ENCODE measurements at places on chromosomes 4 and X.

DNA sequence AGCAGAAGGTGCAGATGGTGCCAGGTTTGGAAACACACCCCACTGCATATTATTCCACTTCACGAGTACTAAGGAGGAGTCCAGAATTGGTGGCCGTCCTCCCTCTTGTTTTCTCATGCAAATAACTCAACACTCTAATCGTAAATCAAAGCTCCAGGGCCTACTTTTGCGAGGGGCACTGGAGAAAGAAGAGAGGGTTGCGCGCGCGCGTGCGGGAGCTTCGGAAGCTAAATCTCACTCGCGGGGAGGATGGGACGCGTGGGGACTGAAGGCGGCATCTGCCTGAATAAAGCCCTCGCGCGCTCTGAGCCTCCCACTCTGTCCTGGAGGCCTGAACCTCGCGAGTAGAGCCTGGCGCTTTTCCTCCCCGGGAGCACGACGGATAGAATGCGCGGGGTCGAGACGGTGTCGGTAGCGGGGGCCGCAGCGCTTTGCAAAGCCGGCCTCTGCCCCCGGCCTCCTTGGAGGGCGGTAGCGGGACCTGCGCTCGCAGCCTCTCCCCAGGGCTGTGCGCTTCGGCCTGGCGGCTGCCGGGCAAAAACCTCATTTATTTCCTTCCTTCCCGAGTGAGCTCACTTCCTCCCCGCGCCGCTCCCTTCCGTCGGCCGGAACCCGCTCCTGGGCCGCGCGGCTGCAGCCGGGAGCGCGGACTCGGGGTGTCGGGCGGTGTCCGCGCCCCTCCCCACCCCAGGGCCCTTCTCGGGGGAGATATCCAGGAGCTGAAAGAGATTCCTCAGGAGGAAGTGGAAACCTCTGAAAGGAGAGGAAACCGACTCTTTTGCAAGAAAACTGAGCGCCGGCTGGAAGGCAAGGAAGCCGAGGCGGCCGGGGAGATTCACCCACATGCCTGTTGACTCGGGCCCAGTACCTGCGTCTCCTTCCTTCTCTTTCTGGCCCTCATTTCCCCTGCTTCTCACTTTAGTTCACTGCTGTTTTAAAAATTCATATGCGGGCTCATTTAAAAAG is 20.7 kb downstream of the HAND2 start:
- DNase-seq, result no peak

- no peak for DNase-seq
Measured at GRCh38 chrX:85215946-85216345, 27.6 kb downstream of the SATL1 start.

GRCh38 chrX:47817421-47817820 is 19.3 kb upstream of the ZNF81 start:
- no peak for DNase-seq

- DNase-seq, result no peak
Measured at GRCh38 chr4:20493761-20494353, 206.4 kb upstream of the PACRGL start.

DNA sequence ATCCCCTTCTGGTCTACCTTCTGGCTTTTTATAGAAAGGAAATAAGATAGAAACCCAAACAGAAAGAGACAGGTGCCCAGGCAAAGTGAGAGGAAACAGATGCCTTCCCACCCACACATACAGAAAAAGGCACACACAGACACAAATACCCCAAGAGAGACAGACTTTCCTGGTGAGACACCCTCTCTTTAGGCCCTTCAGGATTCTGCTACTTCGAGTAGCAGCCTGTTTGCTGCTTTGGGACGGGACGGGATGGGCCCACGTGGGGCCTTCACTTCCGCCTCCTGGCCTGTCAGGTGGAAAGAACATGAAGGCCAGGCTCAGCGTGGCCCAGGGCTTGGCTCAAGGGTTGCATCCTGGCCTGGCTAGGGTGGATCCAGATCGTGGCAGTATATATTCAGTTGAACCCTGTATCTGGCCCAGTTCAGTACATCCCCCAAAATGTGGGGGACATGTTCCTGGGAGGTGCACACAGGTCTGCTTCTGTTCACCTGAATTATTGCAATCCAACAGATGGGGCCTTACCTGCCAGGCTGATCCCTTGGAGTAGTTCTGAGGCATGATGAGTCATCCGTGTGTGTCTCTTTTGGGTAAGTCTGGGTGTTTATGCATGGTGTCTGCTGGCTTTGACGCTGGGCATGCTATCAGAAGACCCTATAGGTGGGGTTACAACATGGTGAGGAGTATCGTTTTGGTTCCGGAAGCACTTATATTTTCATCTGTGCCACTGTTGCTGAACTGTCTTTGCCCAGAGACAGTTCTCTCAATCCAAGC is 2.4 kb downstream of the ZNF275 start:
- no peak for DNase-seq

DNA sequence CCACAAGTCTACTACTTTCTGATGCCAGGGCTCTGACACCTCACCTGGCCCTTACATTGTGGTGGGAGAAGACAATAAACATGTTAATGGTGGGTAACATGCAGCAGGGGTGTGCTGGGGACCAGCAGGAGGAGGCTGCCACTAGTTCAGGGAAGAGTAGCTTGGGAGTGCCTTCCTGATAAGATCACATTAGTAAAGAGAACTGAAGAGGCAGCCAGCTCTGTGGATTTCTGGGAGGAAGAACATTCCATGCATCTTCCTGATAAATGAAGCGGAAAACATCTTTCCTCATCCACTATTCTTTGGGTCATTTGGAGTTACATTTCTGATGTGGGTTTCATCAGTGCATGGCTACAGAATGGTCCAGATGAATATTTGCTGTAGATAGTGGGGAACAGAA is 9.0 kb downstream of the RNF150 start:
- no peak for DNase-seq

- DNase-seq, result no peak
Measured at GRCh38 chr4:56655627-56656345, 25.3 kb downstream of the HOPX start.

- DNase-seq, result no peak
Measured at GRCh38 chr4:87041141-87041540, 106.3 kb downstream of the AFF1 start.

DNA sequence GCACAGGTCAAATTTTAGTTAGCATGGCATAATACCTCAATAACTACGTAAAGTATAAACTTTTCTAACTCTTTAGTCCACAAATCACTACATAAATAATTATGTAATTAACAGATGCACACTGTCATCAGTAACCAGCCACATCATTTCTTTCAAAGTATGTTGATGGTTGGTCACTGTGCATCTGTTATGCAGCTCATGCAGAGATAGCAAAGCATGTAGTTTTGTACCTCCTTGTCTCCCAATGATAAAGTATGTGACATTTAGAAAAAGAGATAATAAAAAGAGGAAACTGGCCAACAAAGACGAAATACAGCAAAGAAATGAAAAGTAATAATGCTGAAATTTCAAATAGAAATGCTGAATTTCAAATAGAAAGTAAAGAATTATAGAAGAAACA is 2.9 kb downstream of the LAMTOR3 start:
- no peak for DNase-seq

GRCh38 chrX:41781500-41781899 is 57.5 kb downstream of the GPR82 start:
- DNase-seq, result no peak

DNA sequence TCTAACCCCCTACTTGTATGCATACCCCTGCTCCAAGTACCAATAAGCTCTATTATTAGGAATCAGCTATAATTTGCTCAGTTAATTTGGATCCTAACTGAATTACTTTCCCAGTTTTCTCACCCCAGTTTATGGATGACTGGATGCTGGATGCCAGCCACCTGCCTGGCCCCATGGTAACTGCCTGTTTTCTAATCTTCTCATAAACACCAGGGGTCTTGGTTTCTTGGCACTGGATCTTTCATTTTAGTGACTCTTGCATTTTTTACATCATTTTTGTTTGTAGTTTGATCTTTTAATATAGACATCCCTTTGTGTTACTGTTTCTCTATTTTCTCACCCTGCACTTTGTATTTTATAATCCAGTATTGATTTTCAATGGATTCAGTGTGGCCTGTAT is 246.8 kb downstream of the ADGRL3 start:
- no peak for DNase-seq
